ENCODE measurements at places on chromosomes 1 and 21.

DNA sequence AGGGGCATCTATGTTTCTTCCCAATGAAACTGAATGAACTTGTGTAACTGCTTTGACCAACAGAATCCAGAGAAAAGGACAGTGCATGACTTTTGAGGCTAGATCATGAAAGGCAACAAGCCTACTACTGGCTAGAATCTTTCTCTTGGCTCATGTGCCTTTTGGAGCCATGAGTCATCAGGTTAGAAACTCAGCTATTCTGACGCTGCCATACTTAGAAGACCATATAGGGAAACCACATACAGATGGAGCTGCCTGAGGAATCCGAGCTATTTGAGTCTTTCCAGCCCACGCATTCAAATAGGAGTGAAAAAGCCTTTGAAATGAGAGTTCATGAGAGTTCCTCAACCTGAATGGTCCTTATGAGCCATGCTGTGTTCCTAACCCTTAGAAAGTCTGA, 738.5 kb upstream of the CHRM3 start:
- DNase-seq: peak; percentile 99

DNA sequence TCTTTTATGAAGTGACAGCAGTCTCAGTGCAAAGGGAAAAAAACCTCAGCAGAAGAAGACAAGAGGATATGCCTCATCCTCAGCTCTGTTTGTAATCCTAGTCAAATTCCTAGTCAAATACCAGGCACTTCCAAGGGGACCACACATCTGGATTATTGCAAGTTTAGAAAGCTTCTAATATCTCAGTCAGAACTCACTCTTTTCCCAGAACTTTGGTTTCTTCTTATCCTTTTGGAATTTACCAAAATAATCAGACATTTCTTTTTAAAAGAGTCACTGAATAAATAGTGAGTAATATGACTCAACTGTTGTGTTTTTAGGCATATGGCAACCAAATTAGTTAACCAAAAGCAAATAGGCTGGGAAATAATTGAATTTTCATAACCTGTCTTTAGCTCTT, 47.8 kb downstream of the PRRX1 start:
- DNase-seq: no peak

DNA sequence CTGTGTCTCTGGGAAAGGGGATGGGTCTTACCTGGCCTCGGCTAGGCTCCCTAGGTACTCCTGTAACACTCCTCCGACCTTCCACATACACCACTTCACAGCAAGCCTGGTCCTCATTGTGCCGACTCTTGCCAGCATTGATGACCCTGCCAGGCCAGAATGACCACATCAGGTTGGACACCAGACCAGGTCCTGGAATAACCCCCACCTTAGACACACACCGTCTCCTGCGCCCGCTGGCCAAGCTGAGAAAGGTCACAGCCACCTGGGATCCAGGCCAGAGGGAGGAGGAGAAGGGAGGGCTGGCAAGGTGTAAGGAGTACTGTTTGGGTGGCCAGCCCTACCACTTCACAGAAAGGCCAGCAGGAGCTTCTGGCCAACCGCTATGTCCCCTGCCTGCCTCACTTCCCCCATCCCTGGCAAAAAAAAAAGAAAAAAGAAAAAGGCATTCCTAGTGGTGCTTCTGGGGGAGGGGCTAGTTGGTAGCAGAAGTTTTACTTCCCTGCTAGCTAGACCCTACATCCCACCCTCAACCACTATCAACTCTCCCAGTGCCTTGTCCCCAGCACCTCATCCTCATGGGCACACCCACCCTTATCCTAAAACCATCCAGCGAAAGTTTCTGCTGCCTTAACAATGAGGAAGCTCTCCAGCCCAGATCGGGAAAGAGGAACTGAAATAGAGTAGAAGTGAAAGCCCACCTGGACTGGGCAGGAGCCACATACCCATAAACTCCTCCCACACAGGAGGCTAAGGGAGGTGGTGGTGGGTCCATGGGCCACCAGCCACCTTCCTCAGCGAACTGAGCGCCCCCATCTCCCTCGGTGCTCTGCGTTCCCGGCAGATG, 1.4 kb downstream of the PPM1J start:
- no peak for DNase-seq

- no peak for DNase-seq
Observed at GRCh38 chr1:1275836-1276235, 2.2 kb upstream of the UBE2J2 start.

GRCh38 chr1:112501810-112502641, 6.7 kb upstream of the WNT2B start:
- DNase-seq: peak; percentile 72

DNA sequence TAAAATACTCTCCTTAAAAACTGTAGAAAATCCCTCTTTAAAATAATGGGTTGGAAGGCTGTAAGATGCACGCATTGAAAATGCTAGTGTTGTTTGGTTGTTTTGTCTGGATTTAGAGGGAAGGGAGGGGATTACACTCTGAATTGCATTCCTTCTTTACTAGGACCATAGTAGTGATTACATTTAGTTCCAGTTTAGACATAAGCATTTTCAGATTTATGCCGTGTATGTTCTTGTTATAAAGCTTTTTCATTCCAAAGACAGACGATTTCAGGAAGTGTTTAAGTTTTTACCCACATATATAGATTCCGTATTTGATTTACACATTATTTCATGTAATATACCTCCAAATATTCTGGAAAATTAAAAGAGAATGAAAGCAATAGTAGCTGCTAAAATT, 538.4 kb downstream of the PTPRC start:
- no peak for DNase-seq

DNA sequence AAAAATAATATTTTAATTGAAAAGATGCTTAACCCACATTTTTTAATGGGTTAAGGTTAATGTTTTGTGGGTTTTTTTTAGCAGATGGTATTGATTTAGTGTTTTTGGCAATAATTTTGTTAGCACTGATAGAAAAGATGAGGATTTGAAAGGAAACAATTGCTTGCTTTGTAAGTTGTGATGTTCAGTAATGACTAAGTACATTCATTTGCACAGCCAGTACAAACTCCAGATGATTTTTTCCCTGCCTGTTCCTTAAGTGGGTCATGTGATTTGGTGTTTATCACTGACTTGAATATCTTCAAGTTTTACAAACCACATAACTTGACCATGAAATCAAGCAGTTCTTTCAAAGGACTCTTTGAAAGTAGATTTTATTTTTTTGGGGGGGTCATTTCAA, 15.0 kb downstream of the DISP1 start:
- DNase-seq: peak; percentile 71

DNA sequence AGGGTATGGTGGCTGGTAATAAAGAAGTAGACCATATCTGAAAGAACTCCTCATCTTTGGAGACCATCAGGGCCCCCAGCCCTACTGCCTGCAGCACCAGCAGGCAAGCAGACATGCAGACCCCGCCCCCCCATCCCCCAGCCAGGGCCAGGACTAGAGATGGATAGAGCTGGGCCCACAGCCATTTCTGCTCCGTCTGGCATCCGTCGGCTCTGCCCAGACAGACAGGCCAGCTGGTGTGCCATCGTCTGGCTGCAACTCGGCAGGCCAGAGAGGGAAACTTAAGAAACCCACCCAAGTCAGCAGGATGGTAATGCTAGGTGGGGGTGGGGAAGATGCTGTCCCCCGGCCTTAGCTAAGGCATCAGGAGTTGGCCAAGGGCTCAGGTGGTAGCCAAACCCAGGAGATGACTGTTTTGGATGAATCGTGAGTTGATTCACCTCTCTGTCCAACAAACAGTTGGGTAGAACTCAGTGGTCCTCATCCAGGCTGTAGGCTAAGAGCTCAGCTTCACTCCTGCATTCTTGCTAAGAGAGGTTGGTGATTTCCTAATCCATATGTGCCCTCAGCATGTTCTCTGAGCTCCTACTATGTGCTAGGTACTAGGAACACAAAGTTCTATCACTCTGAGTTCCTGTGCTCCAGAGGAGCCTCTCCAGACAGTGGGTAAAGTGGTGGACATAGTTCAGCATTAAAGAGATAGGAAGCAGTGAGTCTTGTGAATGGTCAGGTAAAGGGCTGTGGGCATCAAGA, 23.2 kb upstream of the TMEM222 start:
- no peak for DNase-seq

DNA sequence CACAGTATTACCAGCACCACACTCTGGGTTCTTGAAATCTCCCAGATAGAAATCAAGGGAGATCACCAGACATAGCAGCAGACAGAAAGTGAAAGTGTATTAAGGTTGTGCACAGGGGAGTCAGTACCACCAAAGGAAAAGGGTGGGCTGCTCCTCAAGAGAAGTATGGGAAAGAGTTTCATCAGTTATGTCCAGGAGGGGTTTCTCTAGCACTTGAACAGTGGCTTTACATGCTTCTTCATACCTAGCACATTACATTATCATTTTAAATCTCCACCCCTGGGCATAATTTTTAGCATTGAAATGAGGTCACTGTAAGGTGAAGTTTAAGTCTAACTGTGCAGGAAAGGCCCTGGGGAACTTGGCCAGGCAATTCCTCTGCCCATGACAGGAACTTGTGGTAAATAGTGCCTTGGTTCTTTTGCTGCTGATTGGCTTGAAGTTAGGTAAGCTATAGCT, 601.0 kb downstream of the NUF2 start:
- DNase-seq: peak; percentile 7

DNA sequence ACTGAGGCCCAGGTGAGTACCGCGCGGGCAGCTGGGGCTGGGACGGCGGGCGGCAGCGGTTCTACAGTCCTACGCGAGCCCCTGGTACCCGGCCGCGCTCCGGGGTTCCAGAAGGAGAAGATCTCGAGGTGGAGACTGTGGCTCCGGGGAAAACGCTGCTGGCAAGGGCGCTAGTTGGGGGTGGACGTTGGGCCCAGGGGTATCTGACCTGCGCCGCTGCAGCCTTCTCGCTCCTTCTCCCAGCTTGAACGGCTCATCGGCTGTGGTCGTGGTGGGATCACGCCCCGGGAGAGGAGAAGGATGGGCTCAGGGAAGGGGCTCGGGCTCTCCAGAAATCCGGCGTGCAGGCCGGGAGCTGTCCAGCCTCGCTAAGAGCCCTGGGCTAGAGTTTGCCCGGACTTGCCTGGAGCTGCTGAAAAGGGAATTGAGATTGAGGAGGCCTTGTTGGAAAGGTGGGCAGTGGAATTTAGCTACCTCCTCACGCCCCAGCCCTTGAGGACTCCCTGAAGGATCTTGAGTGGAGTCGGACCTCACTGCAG, 1.1 kb upstream of the POU3F1 start:
- DNase-seq: peak; percentile 49

GRCh38 chr1:214445831-214446614, 105.4 kb downstream of the PTPN14 start:
- DNase-seq: peak; percentile 54

- peak; percentile 99 for DNase-seq
Observed at GRCh38 chr1:231828182-231828920, 201.8 kb downstream of the DISC1 start.

DNA sequence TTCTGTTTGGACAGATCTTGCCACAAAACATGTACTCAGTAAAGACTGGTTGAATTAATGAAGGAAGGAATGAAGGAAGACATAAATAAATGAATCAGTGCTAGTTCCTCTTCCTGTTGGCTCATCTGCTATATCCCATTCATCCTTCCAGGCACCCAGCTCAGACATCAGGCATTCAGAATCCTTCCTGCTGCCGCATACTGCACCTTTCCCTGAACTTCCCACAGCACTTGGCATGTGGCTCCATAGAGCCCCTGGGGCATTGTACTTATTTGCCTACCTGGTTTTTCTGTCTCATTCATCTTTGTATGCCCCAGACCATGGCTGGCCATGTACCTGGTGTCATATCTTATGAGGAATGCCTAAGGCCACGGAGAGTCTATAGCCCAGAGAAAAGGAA, 34.4 kb upstream of the ZNF648 start:
- DNase-seq: no peak

GRCh38 chr1:217539510-217539909, 91.4 kb downstream of the GPATCH2 start:
- no peak for DNase-seq

GRCh38 chr21:18959817-18960216, 556.2 kb upstream of the TMPRSS15 start:
- no peak for DNase-seq

DNA sequence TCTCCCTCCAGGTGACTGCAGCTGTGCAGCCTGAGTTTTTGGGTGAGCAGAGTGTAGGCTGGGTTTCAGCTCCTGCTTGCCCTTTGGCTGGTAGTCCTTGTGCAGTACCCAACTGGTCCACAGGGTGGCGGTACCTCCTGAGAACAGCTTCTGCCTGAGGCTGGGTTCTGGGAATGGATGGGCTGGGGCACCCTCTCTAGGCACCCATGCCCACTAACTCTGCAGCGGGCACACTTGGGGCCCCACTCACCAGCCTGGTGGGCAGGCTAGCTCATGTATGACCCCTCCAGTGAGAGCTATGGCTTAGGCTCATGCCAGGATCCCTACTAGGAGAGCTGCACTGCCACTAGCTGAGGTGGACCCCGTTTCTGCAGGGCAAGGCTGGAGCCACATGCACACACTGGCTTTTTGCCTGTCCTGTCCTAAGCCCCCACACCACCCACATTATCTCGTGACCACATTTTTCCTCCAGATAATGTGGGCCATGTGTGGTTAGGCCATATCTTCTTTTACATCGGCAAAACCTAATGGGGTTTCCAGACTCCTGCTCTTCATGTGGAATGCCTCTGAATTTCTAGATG, 15.5 kb upstream of the GSTM4 start:
- peak; percentile 76 for DNase-seq

DNA sequence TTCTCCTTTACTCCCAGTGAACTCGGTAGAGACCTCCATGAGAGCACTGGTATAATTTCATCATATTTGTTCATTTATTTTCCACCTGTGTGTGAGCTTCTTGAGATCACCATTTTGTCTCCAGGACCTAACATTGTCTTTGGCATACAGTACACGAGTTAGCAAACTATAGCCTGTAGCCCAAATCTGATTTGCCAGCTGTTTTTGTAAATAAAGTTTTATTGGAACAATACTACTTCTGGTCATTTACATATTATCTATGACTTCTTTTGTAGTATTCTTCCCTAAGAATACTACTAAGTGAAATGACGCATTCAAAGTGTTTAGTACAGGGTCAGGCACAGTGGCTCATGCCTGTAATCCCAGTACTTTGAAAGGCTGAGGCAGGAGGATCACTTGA, 449.5 kb downstream of the PLPP3 start:
- no peak for DNase-seq

DNA sequence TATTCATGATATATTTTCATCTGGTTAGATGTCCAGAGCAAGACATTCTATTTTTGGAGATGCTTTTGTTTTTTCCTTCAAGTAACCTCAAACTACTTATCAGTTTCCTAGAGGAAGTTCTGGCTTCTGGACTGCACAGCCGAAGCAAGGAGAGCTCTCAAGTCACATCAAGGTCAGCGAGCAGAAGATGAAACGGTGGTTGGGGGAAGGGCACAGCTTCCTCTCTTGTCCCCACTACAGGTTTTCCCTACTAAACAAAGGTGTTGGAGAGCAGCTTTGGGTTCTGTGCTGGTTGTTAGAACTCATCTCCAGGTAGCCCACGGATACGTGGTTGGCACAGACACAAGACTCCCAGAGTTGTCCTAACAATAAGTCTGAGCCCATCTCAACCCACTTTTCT, 5.1 kb upstream of the PLEKHO1 start:
- no peak for DNase-seq

DNA sequence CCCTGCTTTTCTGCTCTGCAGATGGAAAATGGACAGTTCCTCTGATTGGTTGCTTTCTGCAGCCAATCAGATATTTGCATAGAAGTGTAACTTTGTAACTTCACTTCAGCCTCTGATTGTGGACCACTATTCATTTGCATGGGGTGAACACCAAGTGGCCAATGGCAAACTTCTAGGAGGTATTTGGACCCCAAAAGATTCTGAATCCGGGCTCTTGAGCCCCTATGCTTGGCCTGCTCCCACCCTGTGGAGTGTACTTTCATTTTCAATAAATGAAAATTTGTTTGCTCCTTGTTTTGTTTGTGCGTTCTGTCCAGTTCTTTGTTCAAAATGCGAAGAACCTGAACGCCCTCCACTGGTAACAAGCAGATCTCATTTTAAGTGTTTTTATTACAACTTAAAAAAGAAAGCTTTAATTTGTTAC, 6.4 kb upstream of the GSTM4 start:
- peak; percentile 69 for DNase-seq

- no peak for DNase-seq
Observed at GRCh38 chr1:13762642-13763041, 62.7 kb downstream of the PRDM2 start.

Data from fibroblast of pulmonary artery (primary cell).